Suprapubic skin (tissue), 4 donors: ENCODE measurements at places on chromosomes 3 and 15.

DNA sequence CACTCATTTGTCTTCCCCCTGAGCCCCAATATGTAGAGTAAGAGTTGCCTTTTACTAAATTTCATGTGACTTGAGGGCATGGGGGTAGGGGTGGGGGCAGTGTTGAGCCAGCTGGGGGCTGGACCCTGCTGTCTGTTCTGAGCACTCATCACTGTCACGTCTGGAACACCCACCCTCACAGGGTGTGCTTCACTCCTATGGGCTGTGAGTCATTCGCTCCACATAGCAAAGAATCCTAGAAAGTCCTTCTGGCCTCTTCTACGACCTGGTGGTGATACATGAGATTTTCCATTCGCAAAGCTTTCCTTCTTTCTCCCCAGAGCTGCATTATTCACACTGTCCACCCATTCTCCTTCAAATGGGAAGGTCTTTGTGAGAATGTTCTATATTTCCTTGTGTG lies 43.6 kb upstream of the MGLL start:
- no peak for DNase-seq

GRCh38 chr15:71892335-71892734 lies 82.0 kb downstream of the NR2E3 start:
- DNase-seq = no peak

GRCh38 chr3:16140116-16140893 lies 34.2 kb upstream of the GALNT15 start:
- DNase-seq = no peak

- no peak for DNase-seq
These were observed 95.9 kb upstream of the UNC13C start for GRCh38 chr15:53882311-53882710.

GRCh38 chr3:57274845-57275244 lies 17.6 kb downstream of the ASB14 start:
- DNase-seq = no peak
